Right lung (tissue), 10 donors: ENCODE measurements at places on chromosomes 5 and 9.

DNA sequence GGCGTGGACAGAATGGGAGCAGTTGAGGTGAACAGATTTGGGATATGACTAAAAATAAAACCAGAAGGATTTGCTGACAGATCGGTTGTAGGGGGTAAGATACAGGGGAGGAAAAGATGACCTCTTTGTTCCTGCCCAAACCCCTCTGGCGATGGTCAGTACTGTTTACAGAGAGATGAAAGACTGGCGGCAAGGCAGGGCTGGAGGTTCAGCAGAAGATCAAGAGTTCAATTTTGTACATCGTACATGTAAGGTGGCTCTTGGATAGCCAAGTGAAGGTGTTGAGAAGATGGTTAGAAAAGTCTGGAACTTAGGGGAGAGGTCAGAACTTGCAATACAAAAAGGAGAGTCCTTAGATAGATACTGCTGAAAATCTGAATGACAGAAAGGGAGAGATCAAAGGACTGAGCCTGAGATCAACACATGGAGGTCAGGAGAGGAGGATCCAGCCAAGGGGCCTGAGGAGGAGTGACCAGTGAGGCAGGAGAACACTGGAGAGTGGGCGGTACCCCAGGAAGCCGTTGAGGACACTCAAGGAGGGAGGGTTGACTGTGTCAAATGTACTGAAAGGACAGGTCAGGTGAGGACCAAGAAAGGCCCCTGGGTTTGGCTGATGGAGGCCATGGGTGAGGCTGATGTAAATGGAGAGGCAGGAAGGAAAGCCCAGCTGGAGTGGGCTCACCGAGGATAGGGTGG is 7.1 kb downstream of the IL4 start:
- DNase-seq, result no peak

DNA sequence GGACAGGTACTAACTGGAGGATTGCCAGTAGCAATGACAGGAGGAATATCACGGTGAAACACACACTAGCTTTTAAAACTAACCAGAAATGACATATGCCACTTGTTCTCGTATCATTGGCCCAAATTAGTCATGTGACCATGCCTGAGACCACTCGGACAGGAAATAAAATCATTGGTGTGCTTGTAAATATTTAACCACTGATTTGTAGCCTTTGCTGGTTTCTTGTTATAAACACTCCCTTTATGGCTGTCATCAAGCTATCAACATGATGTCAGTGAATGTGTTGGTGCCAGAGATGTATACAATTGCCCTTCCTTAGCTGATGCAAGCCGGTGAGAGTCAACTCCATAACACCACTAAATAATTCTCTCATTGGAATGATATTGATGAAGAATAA is 123.7 kb upstream of the ANKH start:
- DNase-seq, result no peak

DNA sequence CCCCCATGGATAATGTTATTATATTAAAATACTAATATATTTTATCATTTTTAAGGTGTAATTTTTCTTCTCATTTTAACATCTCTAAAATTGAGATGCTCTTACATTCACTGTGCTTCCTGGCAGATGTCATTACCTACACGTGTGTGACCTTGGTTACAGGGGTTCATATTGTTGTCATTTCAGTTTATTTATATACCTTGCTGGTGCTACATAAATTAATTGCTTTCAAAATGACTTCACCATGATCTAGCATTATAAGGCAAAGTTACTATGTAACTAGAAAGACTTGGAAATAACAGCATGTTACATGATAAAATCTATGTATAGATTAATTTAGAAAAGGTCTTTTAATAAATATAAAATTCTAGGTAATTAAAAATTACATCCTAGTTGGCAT is 60.9 kb downstream of the ARHGEF28 start:
- no peak for DNase-seq

- no peak for DNase-seq
Observed at GRCh38 chr5:12920527-12920926, 1016.3 kb upstream of the CTNND2 start.

DNA sequence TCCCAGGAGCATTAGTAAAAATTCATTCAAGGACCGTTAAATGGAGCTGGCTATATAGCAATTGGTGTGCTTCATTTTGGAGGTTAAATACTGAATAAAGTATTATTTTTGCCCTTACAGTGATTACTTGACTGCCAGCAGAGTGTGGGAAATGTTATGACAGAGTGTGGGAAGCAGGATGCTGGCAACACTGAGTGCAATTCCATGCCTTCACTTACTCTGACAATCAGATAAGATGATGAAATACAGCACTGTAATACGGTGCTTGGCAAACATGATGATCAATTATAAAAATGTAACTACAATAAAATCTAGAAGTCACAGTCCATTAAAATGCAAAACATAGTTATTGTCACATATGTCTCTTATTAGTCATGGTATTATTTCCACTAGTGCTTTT is 651.3 kb downstream of the PTPRD start:
- no peak for DNase-seq

GRCh38 chr9:126618585-126619360 is 5.0 kb downstream of the LMX1B start:
- no peak for DNase-seq

DNA sequence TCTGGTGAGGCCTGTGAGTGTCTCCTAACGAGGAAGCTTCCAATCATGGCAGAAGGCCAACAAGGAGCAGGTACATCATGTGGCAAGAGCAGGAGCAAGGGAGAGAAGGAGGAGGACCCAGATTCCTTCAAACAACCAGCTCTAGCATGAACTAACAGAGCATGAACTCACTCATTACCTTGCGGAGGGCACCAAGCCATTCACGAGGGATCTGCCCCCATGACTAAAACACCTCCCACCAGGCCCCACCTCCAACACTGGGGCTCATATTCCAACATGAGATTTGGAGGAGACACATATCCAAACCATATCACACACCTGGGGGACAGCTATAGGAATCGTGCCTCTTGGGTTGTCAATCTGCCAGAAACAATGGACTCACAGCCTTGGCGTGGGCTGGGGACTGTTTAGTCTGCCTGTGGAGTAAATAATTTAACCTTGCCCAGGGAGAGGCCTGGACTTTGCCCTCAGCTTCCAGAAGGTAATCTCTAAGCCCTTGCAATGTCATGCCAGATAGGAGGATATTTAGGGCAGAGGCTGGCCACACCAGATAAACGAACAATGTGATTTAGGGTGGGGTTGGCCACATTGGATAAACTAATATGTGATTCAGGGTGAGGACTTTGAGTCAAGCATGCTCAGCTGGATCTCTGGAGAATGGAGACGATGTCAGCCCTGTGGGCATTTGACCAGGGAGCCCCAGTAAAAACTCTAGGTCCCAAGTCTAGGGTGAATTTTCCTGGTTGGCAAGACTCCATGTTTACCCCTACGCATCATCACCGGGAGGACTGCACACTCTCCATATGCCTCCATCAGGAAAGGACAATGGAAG is 13.6 kb upstream of the VDAC1 start:
- DNase-seq, result no peak

GRCh38 chr5:133052317-133053175 is 733 bp downstream of the HSPA4 start:
- peak; percentile 20 for DNase-seq

DNA sequence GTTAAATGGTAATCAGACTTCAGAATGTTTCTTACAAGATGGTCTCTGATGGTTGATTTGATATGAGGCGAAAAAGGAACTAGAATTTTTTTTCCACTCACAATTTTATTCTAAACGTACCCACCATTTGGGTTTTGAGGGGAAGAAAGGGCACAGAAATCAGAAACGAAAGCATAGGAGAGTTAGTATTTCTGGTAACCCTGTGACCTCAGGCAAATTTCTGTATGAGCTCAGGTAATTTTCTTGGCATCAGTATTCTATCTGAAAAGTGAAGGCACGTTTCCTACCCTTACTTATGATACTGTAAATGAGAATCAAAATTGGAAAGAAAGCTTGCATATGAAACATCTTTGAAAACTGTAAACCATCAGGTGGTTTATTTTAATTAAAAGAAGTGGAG is 26.5 kb downstream of the TMEFF1 start:
- DNase-seq, result no peak

DNA sequence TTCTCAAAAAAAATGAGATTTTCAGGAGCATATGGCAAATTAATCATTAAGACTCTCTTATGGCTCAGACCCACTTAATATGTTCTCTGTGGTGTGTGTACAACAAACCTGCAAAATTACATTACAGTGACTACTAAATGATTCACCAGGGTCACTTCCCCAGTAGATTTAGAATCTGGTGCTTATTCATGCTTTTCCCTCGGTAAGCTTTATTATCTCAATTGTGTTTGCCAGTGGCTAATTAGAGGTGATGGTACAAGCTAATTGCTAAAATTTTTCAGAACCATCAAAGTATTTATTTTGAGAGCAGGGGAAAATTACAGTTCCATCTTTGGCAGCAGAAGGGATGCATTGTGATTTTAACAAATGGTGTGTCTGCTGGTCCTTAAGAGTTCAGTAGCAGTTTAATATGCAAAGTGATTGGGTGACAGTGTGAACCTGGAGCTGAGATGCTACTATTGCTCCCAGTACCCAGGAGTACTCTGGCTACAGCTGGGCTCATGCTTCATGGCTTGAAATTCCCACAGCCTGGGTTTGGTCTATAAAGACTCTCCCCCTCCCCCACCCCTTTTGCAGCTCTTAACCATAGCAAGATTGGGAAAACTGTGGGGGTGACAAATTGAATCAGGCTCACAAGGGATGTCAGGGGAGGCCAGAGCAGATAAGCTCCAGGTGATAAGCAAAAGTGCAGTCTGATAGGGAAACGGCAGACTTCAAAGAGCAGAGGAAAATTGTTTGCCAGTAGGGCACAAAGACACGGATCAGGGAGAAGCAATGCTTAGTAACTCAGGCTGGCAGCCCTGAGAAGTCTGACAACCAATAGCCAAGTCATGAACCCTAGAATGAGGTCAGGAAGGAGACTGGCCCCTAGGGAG is 92.8 kb upstream of the RAD23B start:
- no peak for DNase-seq

- no peak for DNase-seq
Observed at GRCh38 chr9:73034962-73035361, 82.1 kb upstream of the ALDH1A1 start.

DNA sequence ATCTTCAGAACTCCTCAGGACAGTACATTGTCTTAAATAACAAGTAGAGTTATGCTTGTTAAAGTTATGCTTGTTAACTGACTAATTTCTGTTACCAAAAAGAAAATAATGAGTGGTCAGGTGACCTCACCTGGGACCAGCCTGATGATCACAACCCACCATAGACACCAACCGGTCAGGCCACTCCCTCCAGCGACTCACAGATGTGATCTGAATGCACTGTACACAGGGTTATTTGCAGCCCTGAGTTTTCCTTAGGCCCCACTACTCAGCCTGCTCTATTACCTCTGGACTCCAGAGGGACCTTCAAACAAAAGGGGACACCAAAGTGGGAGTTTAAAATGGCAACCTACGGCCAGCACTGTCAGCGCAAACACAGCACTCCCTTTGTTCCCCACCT is 55.3 kb downstream of the ARSB start:
- DNase-seq, result no peak

- peak; percentile 45 for DNase-seq
Observed at GRCh38 chr9:125889476-125890419, 142.6 kb downstream of the PBX3 start.

- no peak for DNase-seq
Observed at GRCh38 chr5:153404747-153405146, 85.7 kb upstream of the GRIA1 start.

- no peak for DNase-seq
Observed at GRCh38 chr5:153791339-153791738, 247.4 kb downstream of the FAM114A2 start.

- no peak for DNase-seq
Observed at GRCh38 chr5:101673120-101673519, 623.0 kb downstream of the SLCO4C1 start.

DNA sequence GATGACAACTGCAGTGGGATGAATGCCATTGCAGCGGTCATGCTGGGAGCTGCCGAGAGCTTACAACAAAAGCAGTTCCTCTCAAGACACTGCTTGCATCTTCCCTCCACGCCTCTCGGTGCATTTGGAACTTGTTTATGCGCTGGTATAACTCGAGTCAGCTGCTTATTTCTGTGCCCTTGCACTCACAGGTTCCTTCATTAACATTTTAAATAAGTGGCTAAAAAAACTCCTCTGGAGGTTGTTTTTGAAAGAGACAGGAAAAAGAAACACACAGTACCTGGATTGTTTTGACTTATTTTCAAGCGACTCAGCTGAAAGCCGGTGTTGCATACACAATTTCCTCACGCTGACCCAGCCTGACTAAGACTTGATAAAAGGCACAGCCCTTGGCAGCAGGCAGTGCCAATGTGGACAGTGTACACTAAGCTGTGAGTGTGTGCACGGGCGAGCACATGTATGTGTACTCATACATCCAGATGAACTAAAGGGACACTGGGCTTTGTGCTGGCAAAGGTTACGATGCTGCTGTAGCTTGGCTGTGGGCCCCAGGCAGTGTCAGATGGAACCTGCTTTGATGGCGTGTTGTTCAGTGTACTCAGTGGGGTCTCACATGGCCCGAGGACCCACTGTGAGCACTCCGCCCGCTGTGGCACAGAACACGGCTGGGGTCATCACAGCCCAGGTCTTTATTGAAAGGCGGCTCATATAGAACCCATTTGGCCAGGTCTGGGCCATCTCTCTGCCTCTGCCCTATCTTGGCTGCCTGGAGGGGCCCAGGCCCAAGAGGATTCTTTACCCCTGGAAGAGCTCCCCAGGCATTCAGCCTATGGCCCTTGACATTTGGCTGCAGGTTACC is 92.3 kb downstream of the ANKRD33B start:
- DNase-seq, result no peak

DNA sequence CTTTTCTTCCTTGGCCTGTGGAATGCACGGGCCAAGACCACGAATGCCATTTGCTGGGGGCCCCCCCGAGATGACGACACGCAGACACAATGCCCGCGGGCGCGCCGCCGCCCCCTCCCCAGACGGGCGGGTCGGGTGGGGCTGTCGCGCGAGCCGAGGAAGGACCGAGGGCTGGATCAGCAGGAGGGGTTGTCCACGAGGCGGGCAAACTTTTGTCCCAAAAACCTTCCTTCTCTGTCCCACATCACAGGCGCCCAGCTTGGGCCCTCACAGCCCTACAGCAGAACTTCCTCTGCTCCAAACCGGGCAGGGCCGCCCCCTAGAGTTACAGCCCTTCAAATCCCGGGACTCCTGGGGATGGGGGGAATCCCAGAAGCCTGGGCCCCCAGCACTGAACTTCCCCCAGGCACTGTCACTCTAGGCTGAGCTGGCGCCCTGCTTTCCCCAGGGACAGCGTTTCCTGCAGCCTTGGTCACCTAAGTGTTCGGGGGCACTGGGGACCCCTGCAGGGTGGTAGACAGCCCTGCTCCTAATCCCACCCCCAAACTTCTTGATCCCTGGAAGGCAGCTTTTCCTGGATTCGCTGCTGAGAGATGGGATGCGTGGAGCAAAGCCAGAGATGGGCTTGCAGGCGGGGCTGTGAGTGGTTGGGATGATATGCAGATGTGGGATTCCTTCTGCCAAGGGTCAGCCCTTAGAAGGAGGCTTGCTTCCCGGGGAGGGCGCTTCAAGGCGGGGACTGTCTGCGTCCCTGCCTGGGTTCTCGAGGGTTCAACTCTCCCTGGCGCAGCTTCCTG is 980 bp downstream of the COL5A1 start:
- DNase-seq, result peak; percentile 92

GRCh38 chr5:173707392-173707791 is 90.9 kb upstream of the BOD1 start:
- no peak for DNase-seq

- DNase-seq, result peak; percentile 79
Observed at GRCh38 chr5:172411484-172412072, 42.7 kb downstream of the SH3PXD2B start.
